CMK (cell line): ENCODE measurements at places on chromosomes 4 and X.

GRCh38 chr4:77154761-77155499 lies 2.1 kb upstream of the CCNG2 start:
- no peak for DNase-seq

DNA sequence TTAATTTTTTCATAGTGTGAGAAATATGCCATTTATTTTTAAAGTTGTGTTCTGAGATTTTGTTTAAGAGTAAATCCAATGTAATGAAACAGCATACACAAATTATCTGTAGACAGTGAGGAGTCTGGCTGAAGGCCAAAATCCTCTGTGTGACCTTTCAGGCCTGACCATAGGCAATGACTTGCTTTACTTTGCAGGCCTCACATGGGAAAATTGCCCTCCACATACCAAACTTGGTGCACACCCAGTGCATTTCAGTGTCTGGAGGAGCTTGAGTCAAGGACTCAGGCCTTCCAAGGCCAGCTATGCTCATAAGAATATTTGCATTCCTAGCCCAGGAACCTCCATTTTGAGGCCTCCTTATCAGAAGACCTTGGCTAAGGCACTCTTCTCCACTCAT lies 430.1 kb downstream of the GABRG1 start:
- DNase-seq: no peak

GRCh38 chrX:281166-281999 lies at the start of gene PLCXD1:
TSS of gene PLCXD1 (plus strand) at chrX:281381. CDS start at chrX:284188, 2,807 bp downstream.
- no peak for DNase-seq

DNA sequence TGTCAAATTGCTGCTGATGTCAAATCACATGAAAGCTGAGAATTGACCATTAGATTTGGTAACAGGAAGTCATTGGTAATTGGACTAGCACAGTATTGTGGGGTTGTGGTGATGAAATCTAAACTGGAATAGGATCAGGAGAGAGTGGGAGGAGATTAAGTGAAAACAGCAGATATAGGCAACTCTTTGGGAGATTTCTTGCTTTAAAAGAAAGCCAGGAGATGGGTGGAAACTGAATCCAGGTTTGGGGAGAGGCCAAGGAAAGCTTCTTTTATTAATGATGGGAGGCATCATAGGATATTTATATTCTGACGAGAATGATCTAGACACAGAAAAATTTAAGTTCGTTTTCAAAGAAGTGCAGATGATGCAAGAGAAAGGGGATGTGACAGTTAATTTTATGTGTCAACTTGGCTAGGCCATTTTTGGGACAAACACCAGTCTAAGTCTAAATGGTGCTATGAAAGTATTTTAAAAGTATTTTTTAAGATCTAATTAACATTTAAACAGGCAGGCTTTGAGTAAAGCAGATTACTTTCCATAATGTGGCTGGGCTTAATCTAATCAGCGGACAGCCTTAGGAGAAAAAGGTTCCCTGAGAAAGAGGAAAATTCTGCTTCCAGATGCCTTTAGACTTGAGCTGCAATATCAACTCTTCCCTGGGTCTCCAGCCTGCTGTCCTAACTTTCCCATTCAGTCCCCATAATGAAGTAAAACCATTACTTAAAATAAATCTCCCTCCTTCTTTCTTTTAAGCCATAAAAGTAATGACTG lies 24.7 kb downstream of the SEC24D start:
- no peak for DNase-seq

- no peak for DNase-seq
Measured at GRCh38 chr4:134663742-134664141, 462.2 kb upstream of the PABPC4L start.

- no peak for DNase-seq
Measured at GRCh38 chr4:154709550-154709949, 34.2 kb upstream of the LRAT start.
